NCI-H2081 (cell line): ENCODE measurements at places on chromosomes 1 and 21.

DNA sequence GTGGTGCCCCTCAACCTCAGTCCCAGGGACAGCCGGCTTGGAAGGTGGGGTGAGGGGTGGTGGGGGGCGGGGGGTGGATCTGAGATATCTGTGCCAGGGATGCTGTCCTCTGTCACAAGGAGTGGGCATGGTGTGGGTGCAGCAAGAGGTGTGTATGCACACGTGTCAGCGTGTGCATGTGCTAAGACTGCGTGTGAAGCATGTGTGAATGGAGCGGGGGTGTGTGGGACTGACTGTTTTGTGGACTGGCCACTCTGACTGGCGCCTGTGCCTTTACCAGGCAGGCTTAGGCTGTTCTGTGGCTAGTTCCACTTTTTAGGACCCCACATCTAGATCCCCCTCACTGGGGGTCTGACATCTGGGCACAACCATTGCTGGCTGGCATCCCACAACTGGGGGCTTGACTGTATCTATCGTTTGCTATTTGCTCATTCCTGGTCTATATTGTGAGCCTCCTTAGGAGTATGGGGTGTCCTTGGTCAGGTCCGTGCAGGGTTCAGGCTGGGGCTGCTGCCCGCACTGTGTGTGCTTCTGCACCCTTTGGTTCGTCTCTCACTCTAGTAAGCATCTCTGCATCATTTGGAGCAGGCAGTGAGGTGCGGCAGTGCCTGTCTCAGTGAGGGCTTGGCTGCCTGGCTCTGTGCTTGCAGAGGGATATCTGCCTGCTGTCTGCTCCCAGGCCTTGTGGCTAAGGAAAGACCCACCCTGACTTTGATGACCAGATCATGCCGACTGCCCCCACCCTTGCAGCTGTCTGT, 1.9 kb downstream of the AMPD2 start:
- DNase-seq = no peak

- peak; percentile 15 for DNase-seq
These were observed 30.8 kb downstream of the TRIM67 start for GRCh38 chr1:231192620-231193163.

GRCh38 chr1:98842241-98842640, 162.4 kb downstream of the PLPPR5 start:
- no peak for DNase-seq

GRCh38 chr1:89692601-89693521, 59.9 kb downstream of the LRRC8C start:
- no peak for DNase-seq

GRCh38 chr1:51234721-51235425, 1.2 kb upstream of the RNF11 start:
- DNase-seq = peak; percentile 94

DNA sequence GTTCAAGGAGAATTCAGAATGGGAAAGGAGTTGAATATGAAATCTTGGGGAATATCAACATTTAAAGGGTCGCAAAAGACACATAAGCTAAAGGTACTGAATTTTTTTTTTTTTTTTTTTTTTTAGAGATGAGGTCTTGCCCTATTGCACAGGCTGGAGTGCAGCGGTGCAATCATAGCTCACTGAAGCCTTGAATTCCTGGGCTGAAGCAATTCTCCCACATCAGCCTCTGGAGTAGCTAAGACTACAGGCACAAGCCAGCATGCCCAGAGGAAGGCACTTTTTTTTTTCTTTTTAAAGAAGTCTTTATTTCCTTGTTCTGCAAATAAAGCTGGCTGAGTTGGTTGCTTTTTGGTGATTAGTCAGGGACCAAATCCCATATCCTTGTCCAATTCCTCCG, 44.1 kb upstream of the RAB3GAP2 start:
- no peak for DNase-seq

DNA sequence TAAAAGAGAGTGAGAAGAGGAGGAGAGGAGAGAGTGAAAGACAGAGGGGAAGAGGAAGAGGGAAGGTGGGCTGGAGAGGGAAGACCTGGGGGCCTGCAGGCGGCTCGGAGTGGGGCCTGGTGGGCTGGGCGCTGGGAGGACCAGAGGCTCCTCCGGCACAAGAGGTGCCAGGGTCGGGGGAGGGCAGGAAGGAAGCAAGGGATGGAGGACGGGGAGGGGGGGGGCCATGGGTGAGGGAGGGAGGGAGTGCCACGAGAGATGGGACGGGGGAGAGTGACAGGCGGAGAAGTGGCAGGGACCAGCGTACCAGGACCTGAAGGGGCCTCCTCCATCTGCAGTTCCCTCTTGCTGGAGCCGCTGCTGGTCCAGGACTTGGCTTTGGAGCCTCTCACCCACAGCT, 87.7 kb downstream of the CASZ1 start:
- no peak for DNase-seq

DNA sequence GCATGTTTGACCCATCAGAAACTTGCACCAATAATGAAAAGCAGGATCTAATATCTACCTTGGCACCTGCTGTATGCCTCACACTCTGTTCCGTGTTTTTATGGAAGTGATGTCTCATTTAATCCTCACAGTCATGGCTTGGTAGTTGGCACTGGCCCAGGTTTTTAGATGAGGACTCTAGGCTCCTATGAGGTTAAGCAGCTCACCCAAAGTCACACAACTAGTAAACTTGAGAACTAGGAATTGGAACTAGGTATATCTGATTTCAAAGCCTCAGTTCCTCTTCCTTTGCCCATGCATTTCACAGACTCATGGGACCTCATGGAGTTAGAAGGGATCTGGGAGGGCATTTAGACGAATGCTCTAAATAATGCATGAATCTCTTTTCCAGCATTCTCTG, 21.3 kb upstream of the TARBP1 start:
- DNase-seq = no peak

DNA sequence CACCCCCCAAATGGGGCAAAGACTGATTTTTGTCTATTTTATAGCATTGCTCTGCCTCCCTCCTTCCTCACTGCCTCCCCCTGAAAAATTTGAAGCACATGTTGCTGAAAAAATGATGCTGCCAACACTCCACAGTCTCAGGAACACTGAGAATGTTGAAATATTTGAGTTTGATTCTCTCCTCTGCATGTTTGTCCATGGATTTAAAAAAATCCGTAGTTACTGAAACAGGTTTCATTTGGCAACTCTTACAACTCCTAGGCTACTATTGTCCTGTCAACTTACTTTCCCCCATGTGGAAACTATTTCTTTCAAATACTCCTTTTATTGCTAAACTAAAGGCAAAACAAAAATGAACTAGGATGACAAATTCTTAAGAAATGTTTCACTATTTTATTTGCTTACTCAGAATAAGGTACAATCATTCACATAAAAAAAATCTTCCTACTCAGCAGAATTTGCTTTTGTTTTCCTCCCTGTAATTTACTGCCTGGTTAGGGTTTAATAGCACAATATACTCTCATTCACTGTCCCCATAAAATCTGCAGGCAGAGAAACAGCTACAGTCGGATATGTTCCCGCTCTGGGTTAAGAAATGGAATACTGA, 50.2 kb downstream of the C21orf91 start:
- DNase-seq = no peak

DNA sequence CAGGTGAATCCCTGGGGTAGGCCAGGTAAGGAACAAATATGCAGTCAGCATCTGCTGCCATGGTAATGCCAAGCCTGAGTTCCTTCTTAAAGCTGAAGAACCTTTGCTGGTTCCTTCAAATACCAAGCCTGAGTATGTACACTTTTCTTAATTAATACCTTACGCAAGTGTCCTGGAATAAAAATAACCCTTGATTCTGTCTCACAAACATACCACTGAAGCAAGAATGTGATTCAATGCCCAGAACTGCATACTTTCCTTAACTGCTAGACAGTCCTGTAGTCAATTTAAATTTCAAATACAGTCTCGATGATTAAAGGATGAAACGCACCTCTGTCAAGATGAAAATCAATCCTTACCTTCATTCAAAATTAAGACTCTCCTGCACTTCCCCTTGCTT, 634.0 kb upstream of the CHRM3 start:
- DNase-seq = no peak

DNA sequence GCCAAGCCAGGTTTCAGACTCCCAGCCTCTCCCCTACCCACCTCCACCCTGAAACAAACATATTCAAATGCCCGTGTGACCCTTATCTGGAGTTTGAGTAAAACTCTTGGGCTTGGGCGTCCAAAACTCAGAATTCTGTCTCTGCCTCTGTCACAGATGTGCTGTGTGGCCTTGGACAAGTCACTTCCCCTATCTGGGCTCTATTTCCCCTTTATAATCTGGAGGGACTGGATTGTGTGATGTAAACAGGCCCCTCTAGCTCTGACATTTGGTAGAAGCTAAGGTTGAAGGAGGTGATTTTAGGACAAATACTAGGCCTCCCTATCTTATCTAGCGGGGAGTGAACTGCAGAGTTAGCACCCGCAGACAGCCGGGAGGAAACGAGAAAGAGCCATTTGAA, 67.5 kb downstream of the IGSF21 start:
- DNase-seq = no peak

DNA sequence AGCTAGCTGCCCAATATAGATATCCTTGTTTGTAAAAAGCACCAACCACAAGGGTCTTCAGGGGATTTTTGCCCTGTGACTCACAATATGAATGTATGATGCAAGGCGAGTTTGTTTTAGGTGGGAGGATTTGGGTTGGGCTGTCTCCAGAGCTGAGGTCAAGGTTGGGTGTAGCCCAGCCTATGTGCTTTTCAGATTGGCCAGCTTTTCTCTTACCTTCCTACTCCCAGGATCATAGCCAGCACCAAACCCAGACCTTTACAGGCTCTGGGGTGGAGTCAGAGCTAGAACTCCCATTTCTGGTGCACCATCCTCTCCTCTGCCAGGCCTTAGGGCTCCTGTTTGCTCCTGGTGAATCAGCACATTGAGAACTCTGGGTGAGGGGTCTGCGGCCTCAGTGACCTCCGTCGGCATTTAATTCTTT, 55.6 kb upstream of the GCLM start:
- DNase-seq = no peak

- no peak for DNase-seq
These were observed 493.5 kb downstream of the DPYD start for GRCh38 chr1:97427371-97427770.

GRCh38 chr1:168742386-168742785, 13.4 kb upstream of the DPT start:
- no peak for DNase-seq

DNA sequence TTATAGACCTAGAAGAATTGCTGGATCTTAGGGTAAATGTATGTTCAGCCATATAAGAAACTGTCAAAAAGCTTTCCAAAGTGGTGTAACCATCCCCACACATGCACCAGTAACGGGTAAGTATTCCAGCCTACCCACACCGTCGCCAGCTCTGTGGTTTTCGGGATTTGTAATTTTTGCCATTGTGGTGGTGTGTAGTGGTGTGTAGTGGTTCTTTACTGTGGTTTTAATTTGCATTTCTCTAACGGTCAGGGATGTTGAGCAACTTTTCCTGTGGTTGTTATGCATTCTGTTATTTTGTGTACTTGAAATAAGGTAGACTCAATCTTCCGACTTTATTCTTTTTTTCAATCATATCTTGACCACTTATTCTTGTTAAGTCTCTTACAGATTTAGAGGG, 342.4 kb upstream of the AJAP1 start:
- no peak for DNase-seq

DNA sequence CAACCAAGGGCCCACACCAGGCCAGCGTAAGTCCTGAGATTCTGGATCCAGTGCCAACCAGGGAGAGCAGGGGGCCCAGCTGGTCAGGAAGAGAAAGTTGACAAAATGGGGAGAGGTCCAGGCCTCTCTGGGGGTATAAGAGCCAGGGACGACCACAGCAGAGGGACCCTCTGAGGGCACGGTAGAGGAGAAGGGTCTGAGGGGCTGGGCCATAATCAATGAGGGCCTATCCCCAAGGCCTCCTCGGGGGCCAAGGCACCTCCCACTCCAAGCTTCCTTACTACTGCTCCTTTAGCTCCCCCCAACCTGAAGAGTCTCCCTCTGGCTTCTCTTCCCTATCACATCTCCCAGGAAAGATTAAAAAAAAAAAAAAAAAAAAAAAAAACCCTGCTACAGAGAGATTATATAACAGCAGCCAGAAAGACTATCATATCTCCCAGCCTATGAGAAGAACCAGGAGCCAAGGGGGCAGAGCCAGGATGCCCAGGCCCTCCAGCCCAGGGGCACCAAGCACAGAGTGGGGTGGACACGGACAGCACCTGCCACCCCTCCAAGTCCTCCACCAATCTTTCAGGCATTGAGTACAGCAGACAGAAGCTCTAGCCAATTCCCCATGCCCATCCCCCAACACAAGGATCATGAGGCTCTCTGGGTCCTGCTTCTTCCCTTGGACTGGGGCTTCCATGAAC, 2.7 kb downstream of the MEF2D start:
- DNase-seq = no peak

DNA sequence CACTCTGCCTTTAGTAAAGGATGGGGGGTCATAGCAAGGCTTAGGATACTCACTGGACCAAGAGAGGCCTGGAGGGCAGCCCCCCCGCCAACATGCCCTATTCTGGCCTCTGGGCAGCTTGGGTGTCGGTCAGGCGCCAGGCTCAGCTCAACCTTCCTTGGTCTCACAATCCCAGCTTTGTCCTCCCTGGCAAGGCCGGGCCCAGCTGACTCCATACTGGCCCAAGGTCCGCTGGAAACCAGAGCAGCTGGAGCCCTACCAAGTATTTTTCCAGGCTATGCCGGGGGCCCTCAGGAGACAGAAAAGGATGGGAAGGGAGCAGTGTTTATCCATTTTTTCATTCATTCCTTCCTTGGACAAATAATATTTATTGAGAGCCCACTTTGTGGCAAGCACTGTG, 6.2 kb downstream of the FBXO2 start:
- DNase-seq = no peak

- DNase-seq = no peak
These were observed 37.3 kb upstream of the KHDRBS1 start for GRCh38 chr1:31976401-31976800.

GRCh38 chr1:115596080-115596780, 45.5 kb upstream of the VANGL1 start:
- no peak for DNase-seq

GRCh38 chr1:216566641-216567205, 143.5 kb upstream of the USH2A start:
- peak; percentile 32 for DNase-seq

GRCh38 chr1:198823626-198824025, 184.8 kb downstream of the PTPRC start:
- no peak for DNase-seq

GRCh38 chr1:245310571-245311531, 156.1 kb downstream of the KIF26B start:
- peak; percentile 10 for DNase-seq

DNA sequence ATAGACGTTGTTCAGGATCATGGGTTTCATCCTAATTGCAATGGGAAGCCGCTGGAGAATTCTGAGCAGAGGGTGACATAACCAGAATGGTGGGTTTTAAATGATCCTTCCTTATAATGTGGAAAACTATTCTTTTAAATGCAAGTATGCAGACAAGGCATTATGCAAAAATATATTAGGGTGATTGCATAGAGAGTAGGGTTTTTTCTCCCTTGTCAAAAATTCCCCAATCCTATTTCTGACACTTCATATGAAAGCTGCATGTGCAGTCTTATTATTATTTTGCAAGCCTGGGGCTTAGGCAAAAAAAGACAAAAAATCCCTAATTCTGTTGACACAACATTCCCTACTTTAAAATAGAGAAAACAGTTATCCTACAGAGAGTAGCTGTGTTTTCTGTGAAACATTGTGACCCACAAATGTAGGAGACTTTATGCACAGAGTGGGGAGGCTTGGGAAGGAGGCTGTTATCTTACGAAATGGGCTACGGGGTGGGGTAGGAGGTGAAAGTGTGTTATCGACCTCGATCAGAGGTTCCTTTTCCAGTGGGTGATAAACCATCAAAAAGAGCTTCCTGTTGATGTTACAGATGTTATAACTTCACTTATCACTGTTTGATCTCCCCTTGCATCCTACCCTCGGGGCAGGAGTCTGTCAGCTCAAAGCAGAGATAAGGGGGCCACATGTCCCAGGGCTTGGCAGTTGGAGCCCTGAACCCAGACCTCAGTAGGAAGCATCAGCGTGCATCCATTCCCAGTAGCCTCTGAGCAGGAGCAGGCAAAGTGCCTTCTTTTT, 27.2 kb downstream of the RHEX start:
- DNase-seq = no peak
